ENCODE measurements at places on chromosomes 7 and 10. TPM values are rescaled to one million over a fixed set of nuclear protein-coding genes. Genes with fewer than 3 reads are reported as not detected.

- no peak for DNase-seq
Observed at GRCh38 chr7:127930341-127931328, 100.6 kb downstream of the LRRC4 start.

Gene BMPER
- 18.9 TPM for total RNA-seq

DNA sequence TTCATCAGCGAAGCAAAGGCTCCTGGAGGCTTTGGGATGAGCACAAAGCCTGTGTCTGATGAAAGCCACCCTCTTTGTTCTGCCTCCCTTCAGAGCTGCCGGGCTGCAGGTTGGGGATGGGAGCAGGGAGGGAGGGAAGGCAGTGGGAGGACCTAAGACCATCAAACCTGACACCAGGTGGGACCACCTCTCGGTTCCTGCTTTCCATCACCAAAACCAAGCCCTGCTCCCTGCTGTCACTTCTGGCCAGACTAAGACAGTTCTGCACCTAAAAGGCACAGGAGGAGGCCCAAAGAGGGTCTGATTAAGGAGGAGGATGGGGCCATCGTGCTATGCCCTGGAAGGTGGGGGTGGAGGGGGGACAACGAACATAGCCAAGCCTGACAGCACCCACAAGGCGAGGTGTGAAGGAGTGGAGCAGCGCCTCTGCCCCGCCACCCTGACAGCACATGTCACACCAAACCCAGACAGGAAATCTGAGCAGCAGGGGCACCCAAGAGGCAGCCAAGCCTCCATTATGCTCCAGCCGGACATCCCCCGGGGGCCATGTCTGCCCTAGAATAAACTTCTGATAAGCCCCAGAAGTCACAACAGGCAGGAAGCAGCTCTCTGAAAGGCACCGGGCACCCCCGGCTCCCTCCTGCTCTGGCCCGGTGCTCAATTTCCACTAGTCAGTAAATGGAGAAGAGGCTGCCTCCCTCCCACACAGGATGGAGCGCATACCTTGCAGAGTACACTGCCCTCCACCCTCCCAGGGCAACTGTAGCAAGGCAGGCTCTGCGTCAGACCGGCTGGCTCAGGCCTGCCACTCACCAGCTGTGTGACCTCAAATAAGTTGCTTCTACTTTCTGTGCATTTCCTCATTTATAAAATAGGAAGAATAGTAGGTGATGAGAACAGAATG, 48.9 kb downstream of the DLG5 start:
- DNase-seq = no peak

DNA sequence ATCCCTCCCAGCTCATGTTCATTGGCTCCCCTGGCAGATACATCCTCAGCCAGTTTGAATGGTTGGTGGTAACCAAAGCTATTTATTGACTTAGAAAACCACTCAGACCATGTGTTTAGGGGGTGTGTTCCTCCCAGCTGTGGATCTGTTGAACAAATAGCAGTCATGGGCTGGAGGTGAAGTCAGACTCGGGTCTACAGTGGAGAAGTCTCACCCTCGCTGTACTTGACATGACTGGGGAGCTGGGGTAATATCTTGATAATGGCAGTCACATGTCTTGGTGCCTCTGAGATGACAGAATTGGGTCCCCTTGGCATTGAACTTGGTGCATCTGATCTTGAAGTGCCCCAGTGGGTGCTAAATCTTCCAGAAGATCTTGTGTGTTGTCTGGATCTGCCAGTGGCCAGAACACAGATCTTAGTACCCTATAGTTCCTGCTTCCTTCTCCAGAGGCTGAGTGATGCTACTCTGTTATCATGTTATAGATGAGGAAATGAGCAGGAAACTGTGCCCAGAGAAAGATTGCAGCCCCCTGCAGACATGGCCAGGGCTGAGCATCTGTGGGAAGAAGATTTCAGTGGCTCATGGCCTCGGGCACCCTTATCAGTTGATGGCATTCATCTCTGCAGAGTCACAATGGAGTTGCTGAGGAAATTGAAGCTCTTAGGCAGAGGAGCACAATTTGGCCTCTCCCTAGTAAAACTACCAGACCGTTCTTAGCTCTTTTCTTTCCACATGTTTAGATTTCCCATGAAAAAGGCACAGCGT, 50.4 kb downstream of the ADRA2A start:
- no peak for DNase-seq

DNA sequence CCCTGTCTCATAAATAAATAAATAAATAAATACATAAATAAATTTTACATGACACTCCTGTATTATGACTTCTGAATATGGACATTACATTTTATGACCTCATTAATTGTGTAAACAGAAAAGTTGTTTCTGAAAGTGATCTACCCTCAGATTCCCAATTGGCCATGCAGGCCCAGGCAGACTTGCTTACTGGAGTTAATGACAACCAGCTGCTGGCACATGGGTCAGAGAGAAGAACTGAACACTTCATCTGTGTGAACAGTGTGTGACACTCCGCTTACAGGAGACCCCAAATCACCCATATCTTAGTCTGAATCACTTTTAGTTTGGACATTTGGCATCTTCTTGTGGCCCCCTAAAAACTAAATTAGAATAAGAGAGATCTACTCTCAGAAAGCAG, 31.4 kb downstream of the PARP12 start:
- no peak for DNase-seq

Gene ATOH7
- not detected for total RNA-seq

- DNase-seq = no peak
Observed at GRCh38 chr7:95066737-95067530, 159.5 kb downstream of the PPP1R9A start.

- no peak for DNase-seq
Observed at GRCh38 chr10:130300608-130301020, 164.4 kb downstream of the GLRX3 start.

Gene MEOX2
- total RNA-seq = 43.1 TPM

- DNase-seq = no peak
Observed at GRCh38 chr7:140623980-140624379, 16.6 kb downstream of the DENND2A start.

DNA sequence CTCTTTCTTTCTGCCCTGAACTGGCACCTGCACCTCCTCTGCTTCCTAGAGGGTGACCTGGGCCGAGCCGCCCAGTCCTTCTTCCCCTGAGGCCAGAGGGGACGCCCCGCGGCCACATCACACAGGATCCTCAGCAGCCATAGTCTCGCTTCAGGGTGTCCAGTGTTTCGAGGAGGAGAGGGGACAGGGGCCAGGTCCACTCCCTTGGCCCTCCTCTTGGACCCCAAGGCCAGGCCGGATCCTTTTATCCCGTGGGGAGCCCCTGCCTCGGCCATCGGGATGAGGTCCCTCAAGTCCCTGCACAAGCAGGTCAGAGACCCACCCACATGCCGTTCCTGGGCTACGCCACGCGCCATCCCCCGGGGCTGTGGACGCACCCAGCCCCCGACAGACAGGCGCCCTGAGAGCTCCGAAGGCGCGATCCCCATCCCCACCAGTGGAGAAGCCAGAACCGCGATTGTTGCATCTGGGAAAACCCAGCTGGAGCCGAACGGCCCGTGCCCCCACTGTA, 3.6 kb downstream of the BHLHA15 start:
- DNase-seq = no peak

DNA sequence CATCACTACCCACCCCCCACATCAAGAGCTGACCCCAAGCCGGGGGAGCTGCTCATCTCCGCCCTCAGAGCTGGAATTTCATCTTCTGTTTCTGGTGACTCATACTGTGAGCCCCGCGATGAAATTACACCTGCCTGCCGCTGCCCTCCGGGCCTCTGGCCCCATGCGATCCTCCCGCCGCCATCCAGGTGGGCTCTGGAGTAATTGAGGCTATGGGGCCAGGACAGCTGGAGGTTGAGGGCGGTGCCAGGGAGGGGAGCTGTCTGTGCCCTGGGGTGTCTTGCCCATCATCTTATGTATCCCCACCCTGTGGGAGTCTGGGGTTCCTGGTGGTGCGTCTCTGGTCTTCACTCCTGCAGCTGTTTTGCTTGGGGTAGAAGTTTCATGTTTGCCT, 9.0 kb downstream of the GTF2IRD1 start:
- DNase-seq = no peak

GRCh38 chr7:157403646-157404401, 67.0 kb downstream of the DNAJB6 start:
- no peak for DNase-seq

DNA sequence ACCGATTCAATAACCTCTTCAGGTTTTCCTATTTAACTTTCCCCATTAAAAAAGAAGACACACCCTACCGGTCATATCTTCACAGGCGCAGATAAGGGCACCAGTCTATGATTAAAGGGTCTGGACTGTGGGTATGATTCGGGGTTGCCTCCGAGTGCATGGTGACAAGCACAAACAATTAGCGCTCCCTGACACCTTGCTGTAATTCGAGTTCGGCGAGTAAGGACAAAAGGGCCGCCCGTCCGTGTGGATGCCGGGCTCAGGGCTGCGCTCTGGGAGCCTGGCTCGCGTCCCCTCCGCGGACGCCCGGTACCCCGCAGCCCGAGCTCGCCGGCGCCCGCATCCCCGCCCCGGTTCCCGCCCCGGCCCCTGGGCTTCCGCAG, 111.9 kb upstream of the RHEB start:
- no peak for DNase-seq

DNA sequence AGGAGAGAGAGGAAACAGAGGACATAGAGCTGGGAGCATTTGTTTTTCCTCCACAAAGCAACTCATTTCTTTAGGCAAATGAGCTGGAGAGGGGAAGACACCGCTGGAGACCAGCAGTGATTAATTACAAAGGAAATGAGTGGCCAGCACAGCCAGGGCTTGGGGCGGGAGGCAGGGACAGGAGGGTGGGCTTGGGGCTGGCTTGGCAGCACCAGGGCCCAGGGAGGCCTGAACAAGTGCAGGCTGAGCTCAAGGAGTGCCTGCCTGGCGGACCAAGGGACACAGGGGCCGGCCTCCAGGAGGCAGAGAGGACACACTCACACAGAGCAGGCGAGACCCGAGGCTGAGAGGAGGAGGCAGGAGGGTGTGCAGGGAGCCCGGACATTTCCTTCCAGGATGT, 149.0 kb upstream of the UNC5B start:
- no peak for DNase-seq

DNA sequence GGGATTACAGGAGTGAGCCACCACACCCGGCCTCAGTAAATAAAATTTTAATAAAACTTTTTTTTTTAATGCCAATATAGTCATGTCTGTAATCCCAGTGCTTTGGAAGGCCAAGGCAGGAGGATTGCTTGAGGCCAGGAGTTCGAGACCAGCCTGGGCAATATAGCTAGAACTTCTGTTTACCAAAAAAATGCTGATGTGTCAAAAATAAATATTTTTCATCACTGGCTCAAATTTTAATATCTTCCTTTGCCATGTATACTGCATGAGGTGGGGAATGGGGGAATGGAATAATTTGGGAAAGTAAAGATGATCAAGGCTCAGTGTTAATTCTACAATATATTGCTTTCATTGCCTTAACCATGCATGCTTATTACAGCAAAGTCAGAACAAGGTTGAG, 10.7 kb upstream of the RHBDD2 start:
- no peak for DNase-seq

Gene SUN3
- not detected for total RNA-seq

- DNase-seq = no peak
Observed at GRCh38 chr10:33981301-33981700, 646.8 kb upstream of the NRP1 start.

GRCh38 chr7:4024806-4025205, 657.3 kb upstream of the FOXK1 start:
- DNase-seq = no peak

Gene C1QL3
- 0.21 TPM for total RNA-seq

Gene GATA3
- total RNA-seq = 10.6 TPM
